Stimulated activated CD4-positive, alpha-beta T cell treated with anti-CD3 and anti-CD28 coated beads, Interleukin-15, amount 100 ng/mL, for 1 hour (primary cell): ENCODE measurements at places on chromosomes 4 and X.

DNA sequence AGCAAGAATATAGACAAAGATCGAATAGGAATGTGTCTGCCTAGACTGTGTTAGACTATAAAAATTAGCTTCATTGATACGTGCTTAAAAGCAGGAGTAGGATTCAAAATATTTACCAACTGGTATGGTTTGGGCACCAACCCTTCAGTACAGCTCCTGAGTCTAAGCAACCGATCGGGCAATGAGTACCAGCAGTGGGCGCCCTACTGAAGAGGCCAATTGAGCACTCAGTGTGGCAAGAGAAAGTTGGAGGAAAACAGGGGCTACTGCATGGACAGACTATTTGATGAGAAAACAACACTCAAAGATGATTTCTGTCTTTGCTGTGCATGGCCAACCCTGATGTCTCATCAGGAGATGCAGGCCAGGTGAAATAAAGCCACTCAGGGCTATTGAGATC, 176.0 kb upstream of the NWD2 start:
- no peak for DNase-seq

GRCh38 chr4:7392438-7393421, 42.0 kb downstream of the PSAPL1 start:
- no peak for DNase-seq

DNA sequence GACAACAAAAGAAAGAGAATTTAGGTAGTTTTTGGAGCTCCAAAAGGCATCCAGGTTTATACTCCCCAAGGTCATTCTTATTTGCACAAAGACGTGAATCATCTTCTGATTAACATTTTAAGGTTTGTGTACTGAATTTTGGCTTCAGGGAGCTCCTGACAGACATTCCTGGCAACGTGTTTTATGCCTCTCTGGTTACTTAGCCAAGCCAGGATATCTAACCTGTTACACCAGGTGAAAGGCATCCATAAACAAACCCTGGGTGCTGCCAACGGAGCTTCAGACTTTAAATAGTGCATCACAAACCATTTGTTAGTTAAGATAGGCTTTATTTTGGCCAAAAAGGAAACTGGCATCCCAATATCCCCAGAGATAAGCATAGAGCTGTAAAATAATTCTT, 997.3 kb downstream of the ARAP2 start:
- no peak for DNase-seq

GRCh38 chrX:10648614-10649013, 28.2 kb upstream of the MID1 start:
- no peak for DNase-seq

GRCh38 chr4:88177983-88178625, 19.7 kb upstream of the ABCG2 start:
- no peak for DNase-seq

DNA sequence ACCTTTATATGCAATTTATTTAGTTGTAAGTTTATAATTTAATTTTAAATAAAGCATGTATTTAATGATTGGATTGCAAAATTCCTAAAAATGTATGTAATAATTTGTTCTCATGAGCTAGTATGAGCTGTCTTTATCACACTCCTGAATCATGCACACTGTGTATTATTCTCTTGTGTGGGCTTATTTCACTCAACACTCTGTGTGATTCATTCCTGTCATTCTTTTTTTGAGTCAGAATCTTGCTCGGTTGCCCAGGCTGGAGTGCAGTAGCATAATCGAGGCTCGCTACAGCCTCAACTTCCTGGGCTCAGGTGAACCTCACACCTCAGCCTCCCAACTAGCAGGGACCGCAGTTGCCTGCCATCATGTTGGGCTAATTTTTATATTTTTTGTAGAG, 123.1 kb upstream of the SLC34A2 start:
- DNase-seq, result no peak

DNA sequence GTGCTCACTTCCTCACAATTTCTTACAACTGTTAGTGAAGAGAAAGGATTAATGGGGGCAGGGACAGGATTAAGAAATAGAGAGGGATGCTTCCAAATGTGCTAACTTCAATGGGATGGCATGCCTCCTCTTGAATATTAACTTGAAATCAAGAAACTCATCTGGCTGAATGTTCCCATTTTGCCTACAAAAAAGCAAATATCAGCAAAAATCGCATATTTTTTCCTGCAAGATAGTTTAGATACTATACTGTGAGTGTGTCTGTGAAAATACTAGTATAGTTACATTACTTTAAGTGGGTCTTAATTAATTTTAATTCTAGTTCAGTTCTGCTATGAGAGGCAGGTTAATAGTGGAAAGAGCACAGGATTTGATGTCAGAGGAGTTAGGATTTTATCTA, 4.9 kb downstream of the PAICS start:
- DNase-seq, result no peak

DNA sequence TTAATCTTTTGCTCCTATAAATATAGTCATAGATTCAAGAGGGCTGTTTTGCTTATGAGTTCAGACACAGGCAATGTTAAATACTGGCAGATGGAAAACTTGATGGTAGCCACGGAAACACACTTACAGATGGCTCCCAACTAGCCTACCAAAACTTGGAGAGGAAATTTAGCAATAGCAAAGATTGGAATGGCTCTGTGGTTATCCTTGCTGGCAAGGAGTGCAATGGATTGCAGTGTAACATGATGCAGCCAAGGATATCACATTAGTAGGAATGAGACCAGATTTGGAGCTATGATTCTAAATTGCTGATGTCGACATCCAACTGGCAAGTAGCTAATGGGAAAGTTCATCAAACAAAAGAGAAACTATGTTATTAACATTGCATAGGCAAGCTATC, 791.0 kb upstream of the DIAPH2 start:
- no peak for DNase-seq

DNA sequence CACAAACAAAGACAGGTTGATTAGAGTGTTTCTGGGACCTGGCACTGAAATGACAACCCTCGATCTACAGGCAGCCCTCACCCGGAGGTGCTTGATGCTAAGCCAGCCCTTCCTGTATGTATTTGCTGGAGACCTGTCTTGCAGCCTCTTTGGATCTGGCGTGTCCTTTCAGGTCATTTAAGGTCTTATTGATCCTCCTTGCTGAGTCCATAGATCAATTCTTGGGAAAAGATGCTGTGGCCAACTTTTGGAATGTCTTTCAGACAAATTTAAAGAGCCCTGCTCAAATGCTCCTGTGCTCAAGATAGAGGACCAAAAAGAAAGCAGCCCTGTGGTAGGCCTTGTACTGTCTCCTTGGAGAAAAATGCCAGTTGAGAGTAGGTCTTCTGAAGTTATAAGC, 6.8 kb upstream of the SETD7 start:
- DNase-seq, result no peak

DNA sequence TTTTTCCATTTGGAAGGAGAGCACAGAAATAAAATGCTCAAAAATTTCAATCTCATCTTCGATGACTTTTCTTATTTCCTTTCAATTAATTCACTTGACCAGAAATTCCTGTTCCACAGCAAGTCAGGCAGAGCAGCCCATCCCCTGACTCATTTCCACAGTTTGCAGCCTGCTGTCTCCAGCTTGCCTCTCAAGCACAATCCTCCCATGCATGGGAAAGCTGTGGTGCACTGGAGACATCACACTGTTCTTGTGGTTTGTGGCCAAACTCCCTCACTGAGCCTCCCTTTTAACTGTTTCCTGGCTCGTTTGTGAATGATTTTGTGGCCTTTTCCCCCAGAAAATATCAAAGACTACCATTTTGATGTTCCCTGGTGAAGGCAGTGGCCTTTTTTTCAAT, 114.0 kb upstream of the ENPEP start:
- DNase-seq, result no peak

GRCh38 chr4:159296061-159296460, 193.2 kb downstream of the RAPGEF2 start:
- DNase-seq, result no peak

GRCh38 chr4:167955006-167955405, 137.3 kb upstream of the ANXA10 start:
- no peak for DNase-seq

DNA sequence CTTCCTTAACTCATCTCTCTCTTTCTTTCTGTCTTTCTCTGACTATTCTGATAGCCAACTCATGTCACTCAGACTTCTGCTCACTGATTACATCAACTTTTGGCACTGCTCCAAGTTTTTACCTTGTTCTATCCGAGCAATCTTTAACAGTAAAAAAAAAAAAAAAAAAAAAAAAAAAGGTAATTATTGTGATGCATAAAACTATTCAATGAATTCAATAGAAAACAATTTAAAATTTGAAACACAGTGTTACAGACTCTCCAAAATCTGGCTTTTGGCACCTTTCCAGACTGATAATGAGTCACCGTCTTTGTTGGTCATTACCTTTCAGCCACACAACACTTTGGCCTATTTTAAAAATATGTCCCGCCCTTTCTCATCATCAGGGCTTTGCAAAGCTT, 229.5 kb downstream of the GALNTL6 start:
- no peak for DNase-seq

DNA sequence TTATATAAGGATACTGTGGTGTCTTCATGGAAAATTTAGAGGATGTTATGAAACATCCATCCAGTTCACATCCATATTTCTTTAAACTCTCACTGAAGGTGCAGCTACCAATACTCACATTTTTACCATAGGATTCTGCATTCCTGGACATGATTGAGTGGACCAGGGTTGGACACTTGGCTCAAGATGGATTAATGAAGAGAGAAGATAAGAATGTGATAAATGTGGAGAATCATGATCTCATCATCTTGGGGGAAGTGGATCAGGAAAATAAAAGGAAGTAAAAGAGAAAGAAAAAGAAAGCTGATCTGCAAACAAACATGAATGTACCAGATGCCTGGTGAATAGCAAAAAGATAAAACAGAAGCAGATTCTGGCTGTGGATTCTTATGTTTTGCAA, 175.4 kb downstream of the NPFFR2 start:
- no peak for DNase-seq

GRCh38 chr4:141727420-141727819, 91.0 kb downstream of the IL15 start:
- no peak for DNase-seq

GRCh38 chr4:102761906-102762305, 1.1 kb upstream of the MANBA start:
- DNase-seq, result no peak

DNA sequence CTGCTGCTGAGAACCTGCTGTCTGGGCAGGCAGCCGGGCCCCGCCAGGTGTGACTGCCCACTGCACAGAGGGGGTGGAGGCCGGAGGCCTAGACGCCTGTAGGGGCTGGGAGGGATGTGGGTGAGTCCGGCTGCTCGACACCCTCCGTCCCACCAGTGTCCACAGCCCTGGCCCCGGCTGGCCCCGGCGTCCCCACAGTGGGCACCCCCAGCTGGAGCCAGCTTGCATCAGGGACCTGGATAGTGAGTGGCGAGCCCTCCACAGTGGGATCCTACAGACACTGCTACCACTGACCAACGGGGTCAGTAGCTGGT, 34.7 kb upstream of the SPON2 start:
- no peak for DNase-seq

GRCh38 chr4:156915221-156915620, 56.4 kb downstream of the PDGFC start:
- DNase-seq, result no peak

GRCh38 chrX:146934256-146934655, 119.7 kb upstream of the CXorf51A start:
- DNase-seq, result no peak

GRCh38 chr4:1550122-1551070, 133.7 kb downstream of the FAM53A start:
- DNase-seq, result no peak

DNA sequence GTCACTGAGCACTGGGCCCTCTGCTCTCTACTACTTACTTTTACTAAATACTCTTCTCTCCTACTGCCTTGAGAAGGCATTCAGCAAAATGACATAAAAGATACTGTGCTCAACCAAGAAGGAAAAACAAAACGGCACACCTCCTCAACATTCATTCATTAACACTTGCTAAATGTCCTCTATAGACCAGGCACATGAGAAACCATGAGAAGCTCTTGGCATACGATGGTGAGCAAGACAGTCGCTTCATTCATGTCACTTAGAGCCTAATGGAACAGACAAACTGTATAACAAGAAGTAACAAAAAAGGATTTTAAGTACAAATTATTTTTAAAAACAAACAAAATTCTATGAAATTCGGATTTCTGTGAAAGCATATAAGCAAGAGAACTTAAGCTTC, 38.7 kb downstream of the COL25A1 start:
- no peak for DNase-seq
